ENCODE measurements at places on chromosomes 5 and 9.

DNA sequence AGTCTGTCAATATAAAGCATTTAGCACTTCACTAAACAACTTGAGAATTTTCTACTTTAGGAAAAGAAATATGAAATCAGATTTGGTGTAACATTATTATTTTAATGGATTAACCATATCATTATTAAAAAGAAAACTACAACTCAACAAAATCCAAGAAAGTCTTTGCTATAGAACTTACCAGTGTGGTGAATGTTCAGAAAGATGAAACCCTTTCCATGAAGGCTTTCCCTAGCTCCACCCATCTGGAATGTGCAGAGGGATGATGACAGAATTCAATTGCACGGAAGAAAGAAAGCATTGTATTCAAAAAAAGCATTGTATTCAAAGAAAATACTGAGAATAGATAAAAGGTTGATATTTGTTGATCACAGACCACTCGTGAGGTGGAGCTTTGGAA, 328.6 kb upstream of the NUDT12 start:
- H3K4me1 ChIP-seq = no peaks in the 10 kb centered on the region
- DNase-seq = no peak
- no peaks in the 10 kb centered on the region for H3K36me3 ChIP-seq
- no peak overlapping the region for H3K4me3 ChIP-seq

DNA sequence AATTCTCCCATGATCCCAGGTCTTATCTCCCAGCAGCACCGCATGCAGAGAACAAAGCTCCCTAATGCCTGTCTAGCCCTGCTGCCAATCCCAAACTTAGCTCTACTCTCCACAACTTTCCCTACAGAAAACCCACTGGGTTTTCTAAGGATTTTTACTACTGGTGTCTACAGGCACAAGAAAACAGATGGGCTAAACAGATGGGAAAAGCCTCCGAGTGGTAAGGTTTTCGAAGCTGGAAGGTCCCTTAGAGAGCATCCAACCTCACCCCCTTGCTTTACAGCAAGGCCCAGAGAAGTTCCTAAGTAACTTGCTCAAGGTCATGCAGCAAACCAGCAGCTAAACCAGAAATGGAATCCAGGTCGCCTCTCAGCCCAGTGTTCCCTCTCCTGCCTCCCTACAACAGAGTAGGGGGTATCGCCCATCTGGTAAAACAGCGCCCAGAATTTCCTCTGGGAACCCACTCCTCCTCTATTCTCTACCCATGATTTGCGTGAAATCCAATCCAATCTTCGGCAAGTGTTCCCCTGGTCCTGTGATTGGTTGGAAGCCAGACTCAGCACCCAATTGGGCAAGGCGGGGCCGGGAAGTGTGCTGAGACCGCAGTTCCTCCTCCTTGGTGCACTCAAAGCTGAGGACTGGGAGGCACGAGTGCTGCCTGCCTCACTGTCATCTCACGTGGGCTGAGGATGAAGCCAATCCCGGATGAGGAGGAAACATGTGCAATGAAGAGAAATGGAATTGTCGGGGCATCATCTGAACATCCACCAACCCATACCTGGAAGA, 20.8 kb downstream of the CPLX2 start:
- peaks cover 21% of the 10 kb centered on the region for H3K4me1 ChIP-seq
- no peak overlapping the region for H3K4me3 ChIP-seq
- peak overlapping the region; percentile 10 for H3K27ac ChIP-seq
- DNase-seq = no peak
- H3K27me3 ChIP-seq = no peaks in the 10 kb centered on the region

- DNase-seq = no peak
- H3K27me3 ChIP-seq = no peaks in the 10 kb centered on the region
- H3K4me1 ChIP-seq = no peaks in the 10 kb centered on the region
- no peak overlapping the region for H3K27ac ChIP-seq
Measured at GRCh38 chr5:149886692-149887470, 57.7 kb downstream of the PDE6A start.

DNA sequence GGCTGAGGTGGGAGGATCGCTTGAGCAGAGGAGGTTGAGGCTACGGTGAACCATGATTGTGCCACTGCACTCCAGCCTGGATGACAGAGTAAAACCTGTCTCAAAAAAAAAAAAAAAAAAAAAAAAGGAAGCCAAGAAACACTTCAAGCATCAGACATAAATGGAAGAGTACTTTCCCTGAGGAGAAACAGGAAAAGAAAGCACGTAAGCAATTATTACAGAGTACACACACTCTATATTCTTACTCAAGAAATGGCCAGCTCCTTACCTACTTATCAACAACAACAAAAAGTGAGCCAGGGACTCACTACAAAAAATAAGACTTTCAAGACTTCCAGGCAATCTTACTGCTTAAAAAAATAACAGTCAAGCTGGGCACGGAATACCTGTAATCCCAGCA, 21.8 kb downstream of the ZFR start:
- peaks cover 35% of the 10 kb centered on the region for H3K4me1 ChIP-seq
- H3K27me3 ChIP-seq = no peaks in the 10 kb centered on the region
- no peak overlapping the region for H3K27ac ChIP-seq

- H3K4me1 ChIP-seq = peaks cover 15% of the 10 kb centered on the region
- no peak for DNase-seq
- H3K27me3 ChIP-seq = no peaks in the 10 kb centered on the region
- H3K4me3 ChIP-seq = no peak overlapping the region
- peaks cover 2% of the 10 kb centered on the region for H3K36me3 ChIP-seq
- no peak overlapping the region for H3K27ac ChIP-seq
Measured at GRCh38 chr9:123109540-123110279, 76.2 kb downstream of the GPR21 start.

All from activated naive CD4-positive, alpha-beta T cell treated with anti-CD3 and anti-CD28 coated beads for 36 hours (primary cell).